Stimulated activated CD8-positive, alpha-beta memory T cell treated with anti-CD3 and anti-CD28 coated beads, Interleukin-2, amount 100 ng/mL, for 48 hours (primary cell): ENCODE measurements at places on chromosomes 16 and 17.

DNA sequence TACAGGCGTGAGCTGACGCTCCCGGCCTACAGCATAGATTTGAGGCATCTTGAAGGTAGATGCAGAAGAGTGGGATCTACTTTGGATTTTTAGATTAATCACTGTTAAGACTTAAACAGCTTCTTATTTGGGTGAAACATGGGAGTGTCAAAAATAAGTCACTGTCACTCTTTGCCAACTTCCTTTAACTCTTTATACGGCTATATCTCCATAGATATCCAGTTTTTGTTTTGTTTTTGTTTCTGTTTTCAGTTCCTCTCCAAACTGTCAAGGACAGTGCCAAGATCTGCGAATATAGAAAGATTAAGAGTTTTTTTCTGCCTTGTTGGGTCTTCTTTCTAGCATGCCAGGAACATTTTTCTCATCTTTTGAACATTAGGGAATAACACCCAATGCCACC, 706.1 kb downstream of the WWOX start:
- no peak for DNase-seq

DNA sequence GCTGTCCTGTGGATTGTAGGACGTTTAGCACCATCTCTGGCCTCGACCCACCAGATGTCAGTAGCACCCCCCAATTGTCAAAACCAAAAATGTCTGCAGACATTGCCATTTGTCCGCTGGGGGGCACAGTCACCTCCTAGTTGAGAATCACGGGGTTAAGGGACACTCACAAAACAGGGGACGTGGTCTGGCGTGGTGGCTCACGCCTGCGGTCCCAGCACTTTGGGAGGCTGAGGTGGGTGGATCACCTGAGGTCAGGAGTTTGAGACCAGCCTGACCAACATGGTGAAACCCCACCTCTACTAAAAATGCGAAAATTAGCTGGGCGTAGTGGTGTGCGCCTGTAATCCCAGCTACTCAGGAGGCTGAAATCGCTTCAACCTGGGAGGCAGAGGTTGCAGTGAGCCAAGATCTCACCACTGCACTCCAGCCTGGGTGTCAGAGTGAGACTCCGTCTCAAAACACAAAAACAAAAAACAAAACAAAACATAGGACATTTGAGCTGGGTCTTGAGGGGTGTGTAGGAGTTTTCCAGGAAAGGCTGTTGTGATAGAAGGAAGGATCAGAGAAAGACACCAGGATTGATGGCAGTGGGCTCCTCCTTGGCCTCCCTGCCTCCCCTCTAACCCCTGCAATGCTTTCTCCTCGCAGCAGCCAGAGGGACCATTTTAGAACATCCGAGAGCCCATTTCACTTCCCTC, 171.8 kb upstream of the GSE1 start:
- no peak for DNase-seq

- DNase-seq, result peak; percentile 74
Measured at GRCh38 chr17:38871247-38872015, 1.6 kb downstream of the LASP1 start.

DNA sequence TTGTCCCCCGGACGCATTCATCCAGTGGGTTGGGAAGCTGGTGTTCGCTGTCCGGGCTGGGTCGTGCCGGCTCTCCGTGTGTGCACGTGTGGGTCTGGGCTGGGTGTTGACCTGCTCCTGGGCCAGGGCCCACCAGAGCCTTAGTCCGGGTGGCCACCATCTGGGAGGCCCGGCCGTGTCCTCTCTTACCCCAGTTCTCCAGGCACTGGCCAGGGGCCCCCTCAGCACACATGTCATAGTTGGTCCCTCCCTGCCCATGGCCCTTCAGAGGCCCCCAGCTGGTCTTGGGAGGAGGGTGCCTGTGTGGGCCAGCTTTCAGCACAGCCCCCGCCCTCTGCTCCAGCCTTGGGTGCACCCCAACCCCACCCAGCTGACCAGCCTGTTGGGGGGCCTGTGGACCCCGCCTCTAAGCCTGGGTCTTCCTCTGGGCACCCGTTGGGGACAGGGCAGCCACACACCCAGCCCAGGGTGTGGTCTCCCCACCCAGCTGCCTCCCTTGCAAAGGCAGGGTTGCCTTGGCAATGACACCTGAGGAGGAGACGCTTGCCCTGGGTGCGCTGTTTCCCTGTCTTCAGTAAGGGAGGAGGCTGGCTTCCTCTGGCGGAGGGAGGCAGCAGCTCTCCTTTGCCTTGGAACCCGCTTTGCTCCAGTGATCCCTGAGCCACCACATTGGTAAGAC, 77.4 kb downstream of the JPH3 start:
- no peak for DNase-seq

- DNase-seq, result no peak
Measured at GRCh38 chr17:62735044-62735651, 73.0 kb downstream of the MARCHF10 start.
